ENCODE measurements at places on chromosomes 13 and 19.

DNA sequence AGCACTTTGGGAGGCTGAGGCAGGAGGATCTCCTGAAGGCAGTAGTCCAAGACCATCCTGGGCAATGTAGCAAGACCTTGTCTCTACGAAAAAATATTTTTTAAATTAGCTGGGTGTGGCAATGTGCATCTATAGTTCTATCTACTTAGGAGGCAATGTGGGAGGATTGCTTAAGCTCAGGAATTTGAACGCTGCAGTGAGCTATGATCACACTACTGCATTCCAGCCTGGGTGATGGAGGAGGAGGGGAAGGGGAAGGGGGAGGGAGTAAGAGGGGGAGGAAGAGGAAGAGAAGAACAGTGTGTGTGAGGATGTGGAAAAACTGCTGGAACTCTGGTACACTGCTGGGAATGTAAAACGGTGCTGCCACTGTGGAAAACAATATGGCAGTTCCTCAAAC is 9.2 kb upstream of the CLIP3 start:
- no peak for DNase-seq

DNA sequence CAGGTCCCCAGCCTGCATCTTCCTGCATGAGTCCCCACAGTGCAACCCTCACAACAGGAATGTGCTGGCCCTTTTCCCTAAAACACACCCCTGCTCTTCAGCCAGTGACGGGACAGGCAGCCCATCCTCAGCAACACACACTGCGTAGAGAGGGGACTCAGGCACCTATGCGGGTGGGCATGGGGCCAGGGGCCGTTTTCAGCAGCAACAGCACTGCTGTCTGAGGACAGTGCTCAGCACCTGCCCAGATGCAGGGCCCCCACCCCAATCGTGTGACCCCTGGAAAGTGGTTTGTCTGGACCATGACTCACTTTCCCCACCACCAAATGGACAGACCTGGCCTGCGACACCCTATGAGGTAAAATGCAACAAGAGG is 28.0 kb upstream of the ISYNA1 start:
- DNase-seq = no peak

DNA sequence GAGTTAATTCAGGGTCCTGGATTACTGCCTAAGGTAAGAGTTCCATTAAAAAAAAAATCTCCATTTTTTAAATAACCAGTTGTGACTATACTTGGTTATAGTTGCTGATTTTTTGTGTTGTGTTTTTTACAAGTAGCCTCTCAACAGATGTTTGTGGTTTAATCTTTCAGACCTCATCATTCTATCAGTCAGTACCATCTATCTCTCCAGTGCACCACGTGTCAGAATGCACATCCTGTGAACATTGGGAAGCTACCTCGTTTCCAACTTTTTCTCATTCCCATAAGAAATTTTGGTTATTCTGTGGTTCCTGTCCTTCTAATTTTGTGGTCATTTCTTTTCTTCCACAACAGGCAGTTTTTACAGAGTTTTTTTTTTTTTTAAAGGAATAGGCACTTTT is 39.2 kb downstream of the WDFY2 start:
- DNase-seq = no peak

DNA sequence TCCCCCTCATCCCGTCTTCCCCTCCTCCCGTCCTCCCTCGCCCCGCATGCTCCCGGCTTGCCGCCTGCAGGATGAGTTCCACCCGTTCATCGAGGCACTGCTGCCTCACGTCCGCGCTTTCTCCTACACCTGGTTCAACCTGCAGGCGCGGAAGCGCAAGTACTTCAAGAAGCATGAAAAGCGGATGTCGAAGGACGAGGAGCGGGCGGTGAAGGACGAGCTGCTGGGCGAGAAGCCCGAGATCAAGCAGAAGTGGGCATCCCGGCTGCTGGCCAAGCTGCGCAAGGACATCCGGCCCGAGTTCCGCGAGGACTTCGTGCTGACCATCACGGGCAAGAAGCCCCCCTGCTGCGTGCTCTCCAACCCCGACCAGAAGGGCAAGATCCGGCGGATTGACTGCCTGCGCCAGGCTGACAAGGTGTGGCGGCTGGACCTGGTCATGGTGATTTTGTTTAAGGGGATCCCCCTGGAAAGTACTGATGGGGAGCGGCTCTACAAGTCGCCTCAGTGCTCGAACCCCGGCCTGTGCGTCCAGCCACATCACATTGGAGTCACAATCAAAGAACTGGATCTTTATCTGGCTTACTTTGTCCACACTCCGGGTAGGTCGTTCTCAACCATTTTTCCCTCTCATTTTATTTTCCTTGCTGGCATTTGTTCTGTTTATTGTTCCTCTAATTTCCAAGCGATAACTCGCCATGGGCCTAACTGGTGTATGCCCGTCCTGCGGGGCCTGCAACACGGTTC is 29.8 kb downstream of the NFIX start:
- no peak for DNase-seq

DNA sequence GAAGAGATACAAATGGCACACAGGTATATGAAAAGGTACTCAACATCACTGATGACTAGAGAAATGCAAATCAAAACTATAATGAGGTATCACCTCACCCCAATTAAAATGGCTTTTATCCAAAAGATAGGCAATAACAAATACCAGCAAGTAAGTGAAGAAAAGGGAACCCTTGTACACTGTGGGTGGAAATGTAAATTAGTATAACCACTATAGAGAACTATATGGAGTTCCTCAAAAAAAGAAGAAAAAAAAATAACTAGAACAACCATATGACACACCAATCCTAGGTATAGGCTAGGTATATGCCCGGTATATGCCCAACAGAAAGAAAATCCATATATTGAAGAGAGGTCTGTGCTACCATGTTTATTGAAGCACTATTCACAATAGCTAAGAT is 150.9 kb downstream of the VWA8 start:
- DNase-seq = no peak

GRCh38 chr13:112746044-112746443 is 56.2 kb downstream of the ATP11A start:
- DNase-seq = no peak

GRCh38 chr13:55887561-55887960 is 1253.2 kb upstream of the PRR20A start:
- no peak for DNase-seq

DNA sequence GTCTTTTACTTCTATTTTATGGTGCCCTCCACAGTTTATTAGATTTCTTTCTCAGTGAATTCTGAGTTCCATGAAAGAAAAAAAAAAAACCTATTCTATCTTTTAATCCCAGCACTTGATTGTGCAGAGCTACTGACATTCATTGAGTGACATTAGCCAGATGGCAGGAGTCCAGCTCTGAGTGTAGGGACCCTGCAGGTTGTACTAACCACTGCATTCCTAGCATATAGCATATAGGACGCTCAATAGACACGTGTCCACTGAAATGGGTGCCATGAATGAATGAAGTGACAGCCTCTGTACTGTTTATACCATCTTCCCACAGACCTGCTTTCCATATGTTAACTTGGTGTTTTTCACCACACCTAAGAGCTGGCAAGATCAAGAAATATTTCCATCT is 206.3 kb downstream of the RAP2A start:
- DNase-seq = no peak

DNA sequence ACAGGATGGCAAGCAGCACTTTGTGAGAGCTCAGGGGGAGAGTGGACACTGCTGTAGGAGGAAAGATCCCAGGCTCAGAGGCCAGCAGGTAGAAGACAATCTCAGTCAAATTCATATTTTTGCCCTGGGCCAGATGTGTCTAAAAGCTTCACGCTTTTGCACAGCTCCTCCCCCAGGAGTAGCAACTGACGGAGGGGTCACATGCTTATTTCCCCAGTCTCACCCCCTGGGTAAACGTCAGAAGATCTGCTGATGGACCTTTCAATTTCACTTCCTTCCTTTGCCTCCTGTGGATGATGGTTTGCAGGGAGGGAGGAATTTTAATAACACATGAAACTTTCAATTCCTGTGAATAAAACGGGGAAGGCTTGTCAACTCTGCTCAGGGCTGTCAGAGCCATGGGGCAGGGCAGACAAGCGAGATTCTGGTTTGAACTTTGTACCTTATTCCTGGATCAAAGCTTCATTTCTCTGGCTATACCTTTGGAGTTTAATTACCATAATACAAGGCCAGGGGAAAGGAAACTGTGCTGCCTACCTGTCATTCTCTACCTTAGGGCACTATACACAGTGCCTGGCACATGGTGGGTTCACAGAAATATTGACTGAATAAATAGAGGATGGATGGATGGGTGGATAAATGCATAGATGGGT is 41.0 kb downstream of the POU4F1 start:
- DNase-seq = no peak

DNA sequence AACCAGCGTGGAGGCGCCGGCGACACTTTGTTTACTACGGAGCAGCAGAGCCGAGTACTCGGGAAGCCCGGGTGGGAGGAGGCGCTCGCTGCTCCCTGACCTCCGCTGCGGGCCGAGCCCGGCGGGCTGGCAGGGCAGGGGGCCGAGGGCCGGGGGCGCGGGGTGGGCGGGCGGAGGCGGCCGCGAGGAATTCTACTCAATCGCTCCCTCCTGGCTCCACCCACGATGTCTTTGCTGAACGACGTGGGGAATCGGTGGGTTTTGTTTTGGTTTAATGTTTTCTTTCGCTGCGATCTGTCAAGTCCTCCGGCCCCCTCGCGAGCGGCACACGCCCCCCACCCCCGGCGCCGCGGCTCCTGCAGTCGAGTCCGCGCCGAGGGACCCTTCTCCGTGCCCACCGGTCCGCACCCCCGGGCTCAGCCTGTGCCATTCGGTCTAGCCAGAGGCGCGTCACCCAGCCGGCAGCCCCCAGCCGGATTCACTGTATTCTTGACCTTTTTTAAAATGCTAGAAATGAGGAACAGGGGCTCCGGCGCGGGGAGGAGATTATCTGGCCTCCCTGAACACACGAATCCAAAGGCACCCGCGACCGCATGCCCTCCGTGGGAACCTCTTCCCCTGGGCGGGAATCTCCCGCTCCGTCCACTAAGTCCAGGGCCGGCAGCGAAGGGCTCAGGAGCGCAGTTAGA is 636 bp upstream of the FOXO1 start:
- DNase-seq = peak; percentile 85

GRCh38 chr19:51743405-51743804 is 8.3 kb downstream of the FPR1 start:
- no peak for DNase-seq

GRCh38 chr19:14160017-14160703 is 23.8 kb upstream of the ASF1B start:
- peak; percentile 8 for DNase-seq

DNA sequence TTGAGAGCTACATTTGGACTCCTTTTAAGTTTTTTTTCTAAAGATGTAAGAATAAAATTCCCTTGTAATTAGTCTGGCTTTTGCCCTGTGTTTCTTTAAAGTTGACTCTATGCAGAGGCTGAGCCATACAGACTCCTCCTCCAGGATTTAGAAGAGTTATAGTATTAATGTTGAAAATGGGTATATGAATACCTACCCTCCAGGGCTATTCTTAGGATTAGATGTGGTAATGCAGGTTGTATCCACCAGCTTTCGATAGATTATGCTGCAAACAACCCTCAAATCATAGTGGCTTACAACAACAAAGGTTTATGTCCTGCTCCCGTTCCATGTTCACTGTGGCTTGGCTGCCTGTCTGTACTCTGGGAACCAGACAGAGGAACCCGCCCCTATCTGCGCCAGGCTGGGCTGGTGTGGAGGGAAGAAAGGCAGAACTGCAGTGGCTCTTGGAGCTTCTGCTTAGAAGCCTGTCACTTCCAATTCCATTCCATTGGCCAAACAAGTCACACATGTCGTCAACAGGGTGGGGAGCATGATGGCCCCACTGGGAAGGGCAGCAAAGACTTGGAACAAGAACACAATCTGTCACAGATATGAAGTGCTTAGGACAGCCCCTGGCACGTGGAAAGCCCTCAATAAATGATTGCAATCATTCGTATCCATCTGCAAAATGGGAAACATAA is 290.8 kb downstream of the FOXO1 start:
- DNase-seq = no peak

All from iPS-NIHi11 (cell line).